ENCODE measurements at places on chromosomes 2 and 18. TPM values are rescaled to one million over a fixed set of nuclear protein-coding genes. Genes with fewer than 3 reads are reported as not detected.

Gene PSTPIP2
- total RNA-seq = not detected

Gene SLC9A2
- 13.4 TPM for total RNA-seq

GRCh38 chr2:202149155-202149762 is 76.2 kb downstream of the KIAA2012 start:
- H3K27ac ChIP-seq = no peak overlapping the region
- H3K4me1 ChIP-seq = no peaks in the 10 kb centered on the region
- no peak for DNase-seq
- H3K36me3 ChIP-seq = no peaks in the 10 kb centered on the region

DNA sequence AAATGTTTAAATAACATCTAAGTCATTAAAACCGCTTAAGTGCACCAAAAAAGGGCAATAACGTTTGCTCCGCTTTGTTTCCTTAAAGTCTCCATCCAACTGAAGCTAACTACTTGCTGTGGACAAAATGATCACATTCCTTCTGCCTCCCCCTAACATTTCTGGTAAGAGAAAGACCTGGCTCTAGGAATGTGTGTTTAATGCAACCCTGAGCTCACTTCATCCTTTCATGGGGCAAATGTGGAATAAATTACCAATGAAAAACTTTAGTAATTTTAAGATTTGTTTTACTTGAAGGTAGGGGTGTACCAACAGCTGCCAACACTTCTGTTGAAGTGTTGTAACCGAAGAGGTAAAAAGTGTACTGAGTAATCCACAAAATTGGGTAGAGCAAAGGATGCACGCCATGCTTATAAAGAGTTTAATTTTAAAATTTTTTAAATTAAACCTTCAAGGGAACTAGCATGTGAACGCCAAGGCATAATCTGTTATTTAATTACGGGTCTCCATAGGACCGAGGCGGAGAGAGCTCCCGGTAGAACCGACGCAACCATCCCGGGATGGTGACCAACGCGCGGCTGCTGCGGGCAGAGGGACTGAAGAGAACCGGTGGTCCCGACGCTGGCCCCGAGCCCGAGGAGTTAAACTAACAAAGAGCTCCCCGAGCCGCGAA is 1.1 kb downstream of the HNRNPLL start:
- H3K4me3 ChIP-seq = peak overlapping the region; percentile 69
- no peaks in the 10 kb centered on the region for H3K36me3 ChIP-seq
- no peak for DNase-seq

GRCh38 chr2:232578626-232579025 is 28.1 kb downstream of the EIF4E2 start:
- DNase-seq = no peak
- H3K27ac ChIP-seq = no peak overlapping the region
- no peaks in the 10 kb centered on the region for H3K27me3 ChIP-seq
- no peaks in the 10 kb centered on the region for H3K4me1 ChIP-seq
- H3K4me3 ChIP-seq = no peak overlapping the region

DNA sequence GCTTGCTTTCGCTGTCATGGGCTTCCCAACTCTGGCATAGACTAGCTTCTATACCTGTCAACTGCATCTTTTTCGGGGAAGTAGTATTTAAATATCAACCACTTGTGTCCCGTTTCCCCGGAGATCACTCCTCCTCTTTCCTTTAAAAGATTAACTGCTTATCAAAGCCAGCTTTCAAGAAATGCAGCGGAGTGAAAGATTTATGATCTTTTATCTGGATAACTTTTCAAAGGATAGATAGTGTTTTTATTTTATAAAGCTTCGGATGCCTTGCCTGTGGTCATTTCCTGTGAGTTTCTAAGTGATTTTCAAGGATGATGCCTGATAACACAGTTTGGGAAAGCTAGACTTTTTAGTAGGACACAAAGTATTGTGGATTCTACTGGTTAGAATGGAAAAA is 2.9 kb upstream of the IGFBP5 start:
- H3K27ac ChIP-seq = no peak overlapping the region
- 0 out of 2 replicates have a peak, but pooled peaks cover 3% of the 10 kb centered on the region for H3K4me1 ChIP-seq
- no peaks in the 10 kb centered on the region for H3K27me3 ChIP-seq
- H3K4me3 ChIP-seq = no peak overlapping the region

Data from PC-9 (cell line).